ENCODE measurements at places on chromosomes 6 and 20.

DNA sequence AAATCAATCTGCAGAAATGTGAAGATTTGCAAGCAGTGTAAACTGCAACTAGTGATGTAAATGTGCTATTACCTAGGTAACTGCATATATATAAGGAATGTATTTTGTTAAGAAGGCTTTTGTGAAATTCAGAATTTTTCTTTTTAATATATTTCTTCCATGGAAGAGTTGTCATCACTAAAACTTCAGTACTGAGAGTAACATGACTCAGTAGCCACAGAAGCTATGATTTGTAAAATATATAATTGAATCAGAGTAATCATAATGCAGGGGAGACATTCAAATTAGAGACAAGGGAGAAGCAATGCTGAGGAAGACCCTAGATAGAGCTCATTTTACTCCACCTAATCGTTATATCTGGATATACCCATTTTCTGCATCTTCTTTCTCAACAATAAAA lies 141.7 kb downstream of the ADGRG6 start:
- no peak for DNase-seq

DNA sequence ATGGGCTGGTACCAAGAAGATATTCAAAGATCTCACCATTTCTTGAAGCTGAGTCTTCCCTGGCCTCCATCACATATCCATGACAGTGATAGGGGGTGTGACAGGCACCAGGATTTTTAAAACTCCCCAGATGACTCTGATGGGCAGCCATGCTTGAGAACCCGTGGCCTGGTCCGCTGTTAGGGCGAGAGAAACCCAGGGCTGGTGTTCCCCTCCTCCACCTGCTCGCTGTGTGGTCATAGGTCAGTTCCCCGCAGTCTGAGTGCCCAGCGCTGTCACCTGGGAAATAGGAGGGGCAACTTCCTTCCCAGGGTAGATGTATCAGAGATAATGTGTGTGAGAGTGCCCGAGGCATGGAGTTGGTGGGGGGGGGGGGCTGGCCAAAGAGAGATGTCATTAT lies 50.9 kb downstream of the TMEM242 start:
- DNase-seq: no peak

GRCh38 chr20:56163806-56164205 lies 84.7 kb upstream of the MC3R start:
- DNase-seq: no peak

DNA sequence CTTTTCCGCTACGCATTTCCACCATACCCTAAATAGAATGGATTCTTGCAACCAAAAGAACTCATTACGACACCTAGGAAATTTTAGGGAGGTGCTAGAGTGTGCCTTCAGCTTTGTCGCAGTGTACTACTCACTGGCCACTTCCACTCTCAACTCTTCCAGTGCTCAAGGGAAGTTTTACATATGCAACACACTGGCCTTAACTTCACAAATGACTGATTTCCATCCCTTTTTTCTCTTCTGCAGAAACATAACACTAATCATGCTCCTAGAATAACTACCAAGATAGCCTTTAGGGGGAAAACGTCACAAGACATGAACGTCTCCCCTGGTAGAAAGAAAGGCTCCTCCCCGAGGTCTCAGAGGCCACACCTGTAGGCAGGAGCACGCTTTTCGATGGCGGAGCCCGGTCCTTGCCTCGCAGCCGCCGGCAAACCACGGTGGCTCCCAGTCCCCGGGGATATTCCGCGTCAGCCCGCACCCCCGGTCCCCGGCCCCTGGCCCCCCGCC lies 584 bp downstream of the LYRM4 start:
- DNase-seq: peak; percentile 57

DNA sequence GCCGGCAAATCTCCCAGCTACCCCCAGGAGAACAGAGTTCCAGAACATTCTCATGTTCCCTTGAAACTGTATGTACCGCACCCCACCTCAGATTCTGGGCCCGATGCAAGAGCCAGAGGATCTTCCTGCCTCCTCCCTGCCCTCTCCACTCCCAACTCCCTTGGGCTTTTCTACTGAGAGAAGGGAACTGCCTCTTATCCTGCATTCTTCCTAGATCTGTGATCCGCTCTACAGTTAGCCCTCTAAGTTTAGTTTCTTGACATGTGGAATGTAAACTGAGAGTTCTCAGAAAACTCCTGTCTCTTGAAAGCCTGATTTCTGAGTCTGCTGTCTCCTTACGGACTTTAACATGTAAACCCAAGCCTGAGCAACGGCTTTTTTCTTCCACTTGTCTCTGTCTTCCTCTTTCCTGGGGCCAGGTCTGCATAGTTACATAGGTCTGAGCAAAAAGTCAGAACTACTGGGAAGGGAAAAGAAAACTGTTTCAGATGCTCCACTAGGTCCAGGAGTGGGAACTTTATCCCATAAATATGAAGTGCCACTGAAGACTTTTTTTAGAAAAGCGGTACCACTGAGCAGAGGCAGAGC lies 86.5 kb upstream of the TNFAIP3 start:
- no peak for DNase-seq

DNA sequence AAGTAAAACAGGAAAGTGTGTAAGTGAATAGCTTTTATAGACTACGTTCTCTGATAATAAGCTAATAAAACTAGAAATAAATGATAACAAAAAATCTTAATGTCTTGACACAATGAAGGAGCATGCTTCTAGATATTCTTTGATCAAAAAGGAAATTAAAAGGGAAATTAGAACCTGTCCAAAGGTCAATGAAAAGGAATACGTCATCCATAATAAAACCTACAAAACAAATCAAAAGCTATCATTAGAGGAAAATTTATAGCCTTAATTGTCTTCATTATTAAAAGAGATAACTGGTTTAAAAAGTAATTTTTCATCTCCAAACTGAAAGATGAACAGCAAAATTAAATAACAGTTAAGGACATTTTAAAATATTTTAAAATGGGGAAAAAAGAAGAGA lies 196.3 kb upstream of the BTBD3 start:
- DNase-seq: no peak

DNA sequence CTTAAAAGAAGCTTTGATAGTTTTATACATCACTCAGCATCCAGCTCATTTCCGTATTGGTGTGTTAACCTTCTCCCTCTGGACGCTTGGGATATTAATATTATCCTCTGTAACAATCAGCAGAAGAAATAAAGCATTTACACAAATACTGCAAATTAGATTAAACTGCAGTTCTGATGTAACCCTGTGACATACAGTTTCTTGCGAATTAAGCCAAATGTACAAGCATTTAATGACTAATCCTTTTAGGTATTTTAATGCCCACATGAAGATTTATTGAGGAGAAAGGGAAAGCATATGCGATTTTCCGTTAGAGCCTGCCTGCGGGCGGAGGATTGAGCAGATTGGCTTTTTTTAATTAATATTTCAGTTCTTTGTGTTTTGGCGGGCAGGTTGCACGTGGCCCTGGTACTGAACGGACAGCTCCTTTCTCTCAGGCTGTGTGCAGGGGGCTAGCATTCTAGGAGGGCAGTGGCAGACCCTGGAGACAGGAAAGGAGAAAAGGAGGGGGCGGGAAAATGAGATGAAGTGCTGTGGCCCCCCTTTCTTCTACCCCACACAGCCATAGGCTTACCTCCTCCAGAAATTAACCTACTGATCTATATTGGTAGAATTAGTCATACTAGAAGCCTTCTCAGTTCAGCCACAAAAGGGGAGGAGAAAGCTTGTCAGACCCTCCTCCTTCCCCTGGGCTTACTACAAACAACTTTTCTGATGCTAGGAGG lies 14.1 kb upstream of the TFAP2D start:
- DNase-seq: no peak

DNA sequence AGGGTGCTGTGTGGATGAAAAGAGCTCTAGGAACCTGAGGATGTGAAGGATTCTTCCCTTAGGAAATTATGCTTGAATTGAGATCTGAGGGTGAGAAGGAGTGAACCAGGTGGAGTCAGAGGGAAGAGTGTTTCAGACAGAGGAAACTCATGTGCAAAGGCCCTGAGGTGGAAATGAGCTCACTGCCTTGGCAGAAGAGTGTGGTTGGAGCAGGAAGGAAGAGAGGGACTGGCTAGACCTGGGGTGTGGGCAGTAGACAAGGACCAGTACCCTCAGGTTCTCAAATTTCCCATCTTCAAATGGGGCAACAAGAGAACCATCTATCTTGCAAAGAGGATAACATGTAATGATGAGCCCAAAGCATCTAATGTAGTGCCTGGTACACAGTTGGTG lies 24.0 kb upstream of the GTSF1L start:
- no peak for DNase-seq

GRCh38 chr6:17703256-17703694 lies 3.5 kb downstream of the NUP153 start:
- DNase-seq: peak; percentile 6

- no peak for DNase-seq
Observed at GRCh38 chr6:44117397-44118128, 9.7 kb downstream of the MRPL14 start.

DNA sequence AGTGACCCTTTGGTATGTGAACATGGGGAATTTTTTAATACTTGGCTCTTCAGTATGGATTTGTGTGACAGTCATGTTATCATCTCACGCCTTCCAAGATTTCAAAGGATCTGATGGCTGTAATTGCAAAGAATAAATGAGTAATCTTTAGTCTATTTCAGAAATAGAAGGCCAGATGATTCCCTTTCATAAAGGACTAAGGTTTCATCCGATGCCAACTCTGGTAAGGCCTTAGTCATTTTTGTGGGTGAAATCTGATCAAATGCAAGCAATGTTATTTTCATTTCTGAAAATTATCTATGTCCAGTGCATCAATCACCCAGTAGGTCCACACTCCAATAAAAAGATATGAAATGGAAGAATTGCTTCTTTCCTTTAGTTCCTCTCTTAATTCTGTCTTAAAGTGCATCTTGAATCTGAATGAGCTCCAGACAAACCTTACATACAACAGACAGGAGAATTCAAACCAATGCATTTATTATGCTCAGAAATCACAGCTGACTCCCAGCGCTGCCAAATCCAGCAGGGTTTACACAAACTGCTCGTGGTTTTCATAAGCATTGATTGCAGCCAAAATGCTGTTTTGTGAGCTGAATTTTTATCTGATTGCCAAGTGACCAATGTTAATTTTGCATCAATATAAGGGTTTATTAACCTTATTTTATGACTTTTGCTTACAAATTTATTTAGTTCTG lies 565.2 kb upstream of the MARCKS start:
- DNase-seq: peak; percentile 72

GRCh38 chr6:140160494-140160893 lies 786.0 kb upstream of the CITED2 start:
- DNase-seq: no peak

GRCh38 chr6:99282479-99283062 lies 66.9 kb downstream of the FAXC start:
- no peak for DNase-seq

GRCh38 chr6:145086197-145086596 lies 649.1 kb downstream of the EPM2A start:
- DNase-seq: no peak

DNA sequence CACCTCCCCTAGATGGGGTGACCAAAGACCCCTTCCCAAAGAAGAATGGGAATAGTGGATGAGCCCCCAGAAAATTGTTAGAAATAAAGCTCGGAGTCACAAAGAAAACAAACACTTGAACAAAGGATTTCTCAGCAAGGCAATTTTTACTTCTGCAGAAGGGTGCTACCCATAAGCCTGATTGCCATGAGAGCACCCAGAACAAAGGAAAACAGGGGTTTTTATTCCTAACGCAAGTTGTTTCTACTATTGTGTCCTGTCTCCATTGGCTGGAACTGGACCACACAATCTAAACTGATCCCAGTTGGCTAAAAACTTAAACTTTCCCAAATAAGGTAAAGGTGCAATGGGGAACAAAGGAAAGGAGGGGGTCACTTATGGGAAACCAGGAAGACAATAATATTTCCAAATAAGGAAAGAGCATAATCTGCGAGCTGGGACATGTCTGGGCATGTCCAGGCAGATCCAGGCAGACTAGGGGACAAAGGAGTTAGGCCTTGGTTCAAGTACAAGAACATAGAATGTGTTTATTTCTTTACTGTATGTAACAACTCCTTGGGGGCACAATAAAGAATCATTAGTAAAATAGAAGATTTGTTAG lies 20.0 kb downstream of the HLA-B start:
- no peak for DNase-seq

- no peak for DNase-seq
Observed at GRCh38 chr6:167300902-167301777, 10.0 kb downstream of the UNC93A start.
